ENCODE measurements at places on chromosomes 5 and 9.

DNA sequence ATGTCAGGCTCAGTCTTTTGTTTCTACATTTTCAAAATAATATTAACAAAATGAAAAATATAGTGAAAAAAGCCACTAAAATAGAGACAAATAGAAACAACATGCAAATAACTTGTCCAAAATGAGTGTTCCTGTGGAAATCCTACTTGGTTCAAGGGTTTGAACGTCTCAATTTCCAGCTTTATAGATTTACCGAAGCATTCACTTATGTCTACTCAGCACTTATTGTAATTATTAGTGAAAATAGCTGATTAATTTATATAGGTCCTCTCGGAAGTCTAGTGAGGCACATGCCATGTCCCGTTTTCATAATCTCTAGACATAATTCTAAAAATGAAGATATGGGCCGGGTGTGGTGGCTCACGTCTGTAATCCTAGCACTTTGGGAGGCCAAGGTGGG lies 99.9 kb upstream of the NFIB start:
- no peak for DNase-seq

DNA sequence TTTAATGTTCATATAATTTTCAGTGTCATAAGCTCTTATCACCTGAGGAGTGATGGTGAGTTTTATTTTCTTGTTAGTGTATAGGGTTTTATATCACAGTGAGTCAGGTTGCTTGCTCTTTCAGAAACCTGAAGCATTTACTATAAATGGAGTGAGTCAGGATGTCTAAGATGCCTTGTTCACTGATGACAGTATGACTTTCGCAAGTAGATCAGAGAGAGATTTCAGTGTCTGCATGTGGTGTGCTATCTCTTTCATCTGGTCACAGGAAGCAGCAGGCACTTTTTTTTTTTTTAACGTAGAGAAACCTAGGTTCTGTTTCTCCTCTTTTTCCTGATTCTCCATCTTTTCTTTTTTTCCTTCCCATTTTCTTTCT lies 237.1 kb downstream of the DMRTA1 start:
- DNase-seq = peak; percentile 9

DNA sequence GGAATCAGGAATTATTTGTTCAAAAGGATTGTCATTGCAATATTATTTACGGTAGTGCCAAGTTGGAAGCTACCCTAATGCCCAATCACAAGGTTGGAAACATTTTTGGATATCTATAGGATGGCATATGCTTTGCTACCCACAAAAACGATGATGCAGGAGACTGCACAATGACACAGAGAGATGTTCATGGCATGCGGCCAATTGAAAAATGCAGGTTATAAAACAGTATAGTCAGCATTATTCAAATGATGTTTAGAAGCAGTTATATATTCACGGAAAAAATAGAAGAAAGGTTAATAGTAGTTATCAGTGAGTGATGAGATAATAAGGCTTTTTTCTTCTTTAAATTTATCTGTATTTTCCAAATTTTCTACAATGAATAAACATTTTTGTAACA lies 5.9 kb upstream of the ACSL6 start:
- no peak for DNase-seq

DNA sequence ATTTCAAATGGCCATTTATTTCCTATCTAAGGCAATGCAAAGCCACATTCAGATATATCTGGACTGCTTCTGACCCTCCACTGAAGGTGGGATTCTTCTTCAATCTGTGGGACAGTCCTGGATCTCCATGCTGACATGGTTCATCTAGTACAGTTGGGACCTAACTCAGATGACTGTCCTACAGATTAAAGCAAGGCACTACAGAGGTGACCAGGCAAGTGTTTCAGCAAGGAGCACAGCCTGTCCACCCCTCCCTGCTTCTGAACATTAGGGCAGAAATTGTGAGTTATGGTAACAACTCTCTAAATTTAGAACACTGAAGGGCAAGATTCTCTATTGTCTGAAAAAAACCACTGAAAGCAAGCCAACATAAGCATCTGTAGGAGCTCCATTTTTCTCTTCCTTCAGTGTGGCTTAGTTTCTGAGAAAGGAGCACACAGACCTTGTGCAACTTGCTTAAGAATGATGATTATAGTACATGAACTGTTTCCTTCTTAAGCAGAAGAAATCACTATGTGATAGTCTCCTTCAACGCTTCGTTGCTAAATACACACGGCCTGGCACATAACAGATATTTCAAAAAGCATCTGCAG lies 62.9 kb upstream of the BARX1 start:
- DNase-seq = no peak

DNA sequence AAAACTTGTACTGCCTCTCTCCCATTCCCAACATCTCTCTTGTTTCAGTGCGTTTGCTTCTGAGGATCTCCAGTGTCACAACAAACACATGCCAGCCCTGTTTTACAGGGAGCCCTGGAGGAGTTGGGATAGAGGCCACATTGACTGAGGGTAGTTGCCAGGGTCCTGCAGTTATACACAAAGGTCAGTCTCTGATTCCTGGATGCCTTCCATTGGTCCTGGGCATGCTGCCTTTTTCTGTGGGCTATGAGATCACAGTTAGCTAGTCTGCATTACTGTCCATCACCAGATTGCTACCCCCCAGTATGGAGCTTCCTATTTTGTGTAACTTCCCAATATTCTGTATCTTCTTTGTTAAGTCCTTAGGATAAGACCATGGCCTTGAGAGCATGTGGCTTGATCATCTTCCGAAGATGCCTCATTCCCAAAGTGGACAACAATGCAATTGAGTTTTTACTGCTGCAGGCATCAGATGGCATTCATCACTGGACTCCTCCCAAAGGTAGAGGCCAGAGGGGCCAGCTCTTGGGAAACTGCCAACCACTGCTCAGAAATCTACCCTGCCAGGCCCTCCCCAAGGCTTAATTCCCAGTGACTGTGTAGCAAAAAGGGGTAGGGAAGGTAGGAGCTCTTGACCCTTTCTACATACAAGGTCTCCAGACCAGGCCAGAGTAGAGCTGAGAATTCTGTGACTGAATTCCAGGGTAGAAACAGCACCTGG lies 9.5 kb downstream of the NUDT2 start:
- no peak for DNase-seq

DNA sequence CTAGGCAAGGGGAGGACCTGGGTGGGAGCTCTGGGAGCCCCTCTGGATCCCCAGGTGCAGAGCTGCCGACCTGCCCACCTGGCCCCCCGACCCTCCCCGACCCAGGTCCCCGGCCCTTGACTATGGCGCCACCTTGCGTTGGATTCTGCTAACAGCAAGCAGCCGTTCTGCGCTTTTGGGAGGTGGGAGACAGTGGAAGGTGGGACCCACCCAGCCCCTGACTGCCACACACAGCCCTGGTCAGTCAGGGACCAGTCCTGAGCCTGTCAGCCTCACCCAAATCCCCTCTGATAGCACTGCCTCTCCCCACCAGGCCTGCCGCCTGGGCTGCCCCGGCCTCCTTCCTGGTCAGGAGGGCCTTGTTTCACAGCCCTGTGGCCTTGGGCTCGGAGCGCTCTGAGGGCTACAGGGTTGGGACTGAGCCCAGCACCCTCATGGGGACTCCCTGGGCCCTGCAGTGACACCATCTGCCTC lies 77.9 kb downstream of the HMCN2 start:
- no peak for DNase-seq

DNA sequence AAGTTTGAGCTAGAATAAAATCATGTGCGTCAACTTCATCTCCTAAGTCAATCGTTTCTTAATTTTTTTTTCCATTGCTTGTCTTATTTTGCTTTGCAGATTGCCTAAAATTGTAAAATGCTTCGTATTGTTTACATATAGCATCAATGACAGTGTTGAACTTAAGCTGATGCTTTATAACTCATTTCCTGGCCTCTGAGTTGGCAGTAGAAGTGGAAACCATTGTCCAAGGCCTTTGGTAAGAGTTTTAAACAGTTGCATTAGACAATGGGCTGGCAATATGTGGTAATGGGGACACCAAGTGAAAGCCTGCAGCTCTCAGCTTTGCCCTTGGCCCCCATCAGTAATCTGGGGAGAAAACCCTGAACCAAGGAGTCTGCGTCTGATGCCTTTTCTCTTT lies 154.8 kb upstream of the GAS1 start:
- no peak for DNase-seq

DNA sequence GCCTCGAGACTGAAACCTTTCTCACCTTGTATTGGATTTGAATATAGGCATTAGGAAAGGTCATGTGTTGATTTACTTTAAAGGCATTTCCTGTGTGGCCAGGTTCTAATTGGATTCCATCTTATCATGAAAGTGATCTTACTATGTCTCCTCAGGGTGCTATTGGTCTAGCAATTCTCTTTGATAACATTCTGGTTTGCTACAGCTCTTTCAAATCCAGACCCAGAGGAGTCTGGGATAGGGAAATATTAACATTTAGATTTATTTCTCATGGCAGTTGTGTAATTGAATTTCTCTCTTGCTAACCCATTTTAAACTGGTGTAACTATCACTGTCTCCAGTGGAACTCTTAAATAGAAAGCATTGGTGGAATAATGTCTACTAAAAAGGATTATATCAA lies 69.9 kb upstream of the NMUR2 start:
- no peak for DNase-seq

GRCh38 chr5:77881528-77881927 lies 105.4 kb upstream of the TBCA start:
- no peak for DNase-seq

- DNase-seq = no peak
These were observed 141.6 kb downstream of the GHR start for GRCh38 chr5:42564689-42565356.

DNA sequence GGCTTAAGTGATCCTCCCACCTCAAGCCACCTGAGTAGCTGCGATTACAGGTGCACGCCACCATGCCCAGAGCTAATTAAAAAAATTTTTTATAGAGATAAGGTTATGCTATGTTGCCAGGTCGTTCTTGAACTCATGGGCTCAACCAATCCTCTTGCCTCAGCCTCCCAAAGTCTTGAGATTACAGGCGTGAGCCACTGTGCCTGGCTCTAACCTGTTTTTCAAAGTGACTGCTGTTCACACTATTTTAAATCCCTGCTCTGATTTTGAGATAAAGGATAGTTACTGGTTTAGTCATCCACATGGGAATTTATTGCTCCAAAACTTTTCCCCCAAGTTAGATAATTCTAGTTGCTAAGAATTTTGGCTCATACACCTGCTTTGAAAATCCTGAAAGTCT lies 48.2 kb upstream of the MTMR12 start:
- DNase-seq = no peak

DNA sequence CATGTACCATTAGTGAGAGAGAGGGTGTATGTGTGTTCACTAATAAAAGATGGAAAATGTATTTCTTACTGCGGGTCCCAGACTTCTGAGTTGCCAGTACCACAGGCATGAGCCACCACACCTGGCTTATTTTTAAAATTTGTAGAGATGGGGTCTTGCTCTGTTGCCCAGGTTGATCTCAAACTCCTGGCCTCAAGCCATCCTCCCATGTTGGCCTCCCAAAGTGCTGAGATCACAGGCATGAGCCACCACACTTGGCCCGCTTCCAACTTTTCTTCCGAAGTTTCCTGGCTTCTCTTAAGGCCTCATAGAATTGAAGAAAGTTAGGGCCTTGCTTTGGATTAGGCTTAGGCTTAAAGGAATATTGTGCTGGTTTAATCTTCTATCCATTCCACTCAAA lies 40.4 kb upstream of the F2RL2 start:
- no peak for DNase-seq

DNA sequence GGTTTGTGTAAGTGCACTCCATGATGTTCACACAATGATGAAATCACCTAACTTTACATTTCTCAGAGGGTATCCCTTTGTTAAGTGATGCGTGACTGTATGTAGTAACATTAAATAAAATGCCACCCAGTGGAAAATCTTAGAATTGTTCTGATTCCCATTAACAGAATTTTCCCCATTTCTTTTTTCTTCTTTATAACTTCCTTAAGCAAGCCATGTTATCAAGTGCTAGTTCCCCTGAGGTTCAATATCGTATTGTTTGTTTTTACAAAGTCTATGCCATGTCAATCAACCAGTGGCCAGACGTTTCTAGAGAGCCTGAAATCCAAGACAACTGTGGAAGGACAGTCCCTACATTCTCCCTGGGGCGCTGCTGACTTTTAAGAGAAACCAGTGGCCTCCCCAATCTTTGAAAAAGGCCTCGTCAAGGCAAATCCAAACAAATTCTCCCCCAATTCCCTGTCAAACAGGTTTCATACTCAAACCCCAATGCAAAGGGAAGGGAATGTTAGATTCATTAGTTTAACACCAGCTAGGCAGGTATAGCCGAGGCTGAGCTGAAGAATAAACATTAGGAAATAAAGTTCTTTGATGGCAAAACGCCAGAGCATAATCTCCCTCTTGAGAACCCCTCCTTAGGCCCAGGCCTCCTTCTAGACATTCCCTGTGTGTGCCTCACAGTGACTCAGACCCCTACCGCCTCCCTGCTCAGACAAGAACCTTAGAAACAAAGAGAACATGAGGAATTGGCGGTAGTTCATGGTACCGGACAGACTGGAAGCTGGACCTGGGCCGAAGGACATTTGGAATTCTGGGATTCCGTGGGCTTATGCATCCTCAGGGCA lies 198.7 kb downstream of the GNA14 start:
- DNase-seq = no peak

GRCh38 chr9:131125038-131125287 lies 423 bp upstream of the NUP214 start:
- no peak for DNase-seq

DNA sequence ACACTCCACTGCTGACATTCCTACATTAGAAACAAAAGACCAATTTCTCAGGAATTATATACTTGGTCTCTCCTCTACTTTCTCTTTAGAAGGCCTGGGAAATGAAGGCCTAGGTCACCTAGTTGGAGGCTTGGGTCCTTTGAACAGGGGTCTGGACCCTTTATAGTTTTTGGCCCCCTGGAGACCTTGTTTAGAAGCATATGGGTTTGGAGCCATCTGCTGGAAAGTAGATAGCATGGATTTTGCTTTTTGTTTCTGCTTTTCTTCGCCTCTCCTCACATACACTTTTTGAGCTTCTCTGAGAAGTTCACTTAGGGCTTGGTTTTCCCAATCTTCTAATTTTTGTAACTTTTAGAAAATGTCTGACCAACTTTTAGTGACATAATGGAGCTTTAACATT lies 67.1 kb upstream of the CDK20 start:
- no peak for DNase-seq

GRCh38 chr9:33815781-33816180 lies 1.2 kb upstream of the UBE2R2 start:
- no peak for DNase-seq

GRCh38 chr5:172451771-172452197 lies 2.5 kb downstream of the SH3PXD2B start:
- peak; percentile 45 for DNase-seq

- DNase-seq = no peak
These were observed 16.2 kb upstream of the MAT2B start for GRCh38 chr5:163489055-163489744.

- DNase-seq = no peak
These were observed 48.4 kb upstream of the EPB41L4A start for GRCh38 chr5:112467485-112467884.

- no peak for DNase-seq
These were observed 142.7 kb downstream of the MLLT3 start for GRCh38 chr9:20479419-20480155.

DNA sequence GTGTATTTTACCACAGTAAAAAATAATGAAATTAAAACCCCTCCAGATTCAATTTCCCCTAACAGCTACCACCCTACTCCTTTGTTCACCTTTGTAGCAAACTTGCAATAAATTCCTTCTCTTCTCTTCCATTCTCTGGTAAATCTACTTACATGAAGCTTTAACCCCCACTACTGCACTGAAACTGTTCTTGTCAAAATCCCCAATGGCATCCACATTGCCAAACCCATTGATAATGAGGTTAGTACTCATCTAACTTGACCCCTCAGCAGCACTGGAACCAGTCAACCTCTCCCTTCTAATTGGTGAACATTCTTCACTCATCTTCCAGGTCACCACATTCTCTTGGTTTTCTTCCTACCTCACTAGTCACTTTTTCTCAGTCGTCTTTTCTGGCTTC lies 29.6 kb downstream of the NRG2 start:
- DNase-seq = no peak

- no peak for DNase-seq
These were observed 353.8 kb upstream of the IZUMO3 start for GRCh38 chr9:24899463-24899862.

Measured in H54 (cell line).